Stimulated activated CD4-positive, alpha-beta T cell treated with anti-CD3 and anti-CD28 coated beads, Interleukin-1b, Interleukin-23, amount 100 ng/mL, for 4 hours (primary cell): ENCODE measurements at places on chromosomes 6 and 20.

DNA sequence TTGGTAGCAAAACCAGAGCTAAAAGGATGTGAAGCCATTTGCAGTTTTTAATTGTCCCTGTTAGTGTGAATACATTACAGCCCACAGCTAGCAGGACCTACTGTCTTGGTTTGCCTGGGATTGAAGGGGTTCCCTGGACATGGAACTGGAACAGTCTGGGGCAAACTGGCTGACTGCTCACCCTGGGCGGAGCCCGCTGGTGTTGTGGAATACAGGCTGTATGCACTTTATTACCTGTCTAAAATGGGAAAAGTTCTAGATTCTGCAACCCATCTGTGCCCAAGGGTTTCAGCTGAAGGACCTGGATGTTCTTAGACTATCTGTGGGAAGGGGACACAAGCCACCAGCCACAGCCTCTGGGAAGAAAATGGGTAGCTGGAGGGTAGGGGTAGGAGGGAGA is 12.2 kb upstream of the CDKN1A start:
- DNase-seq, result no peak

DNA sequence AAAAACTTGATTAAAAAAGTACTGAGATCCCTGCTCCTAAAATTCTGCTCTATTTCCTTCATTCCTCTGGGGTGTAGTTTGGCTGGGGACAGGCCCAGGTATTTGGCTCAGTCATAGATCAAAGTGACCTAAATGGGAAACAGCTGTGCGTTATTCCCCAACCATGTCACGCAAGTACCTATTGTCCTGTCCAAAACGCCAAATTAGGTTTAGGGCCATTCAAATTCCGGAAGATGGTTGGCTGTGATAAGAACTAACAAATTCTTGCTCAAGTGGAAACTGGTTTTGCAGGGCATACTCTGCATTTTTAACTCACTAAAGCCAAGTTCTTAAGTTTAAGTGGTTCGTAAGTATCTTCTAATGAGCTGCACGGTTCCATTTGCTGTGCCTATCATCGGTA is 147.6 kb upstream of the TMEM170B start:
- DNase-seq, result no peak

- DNase-seq, result no peak
Observed at GRCh38 chr6:158205169-158205944, 37.2 kb downstream of the GTF2H5 start.

DNA sequence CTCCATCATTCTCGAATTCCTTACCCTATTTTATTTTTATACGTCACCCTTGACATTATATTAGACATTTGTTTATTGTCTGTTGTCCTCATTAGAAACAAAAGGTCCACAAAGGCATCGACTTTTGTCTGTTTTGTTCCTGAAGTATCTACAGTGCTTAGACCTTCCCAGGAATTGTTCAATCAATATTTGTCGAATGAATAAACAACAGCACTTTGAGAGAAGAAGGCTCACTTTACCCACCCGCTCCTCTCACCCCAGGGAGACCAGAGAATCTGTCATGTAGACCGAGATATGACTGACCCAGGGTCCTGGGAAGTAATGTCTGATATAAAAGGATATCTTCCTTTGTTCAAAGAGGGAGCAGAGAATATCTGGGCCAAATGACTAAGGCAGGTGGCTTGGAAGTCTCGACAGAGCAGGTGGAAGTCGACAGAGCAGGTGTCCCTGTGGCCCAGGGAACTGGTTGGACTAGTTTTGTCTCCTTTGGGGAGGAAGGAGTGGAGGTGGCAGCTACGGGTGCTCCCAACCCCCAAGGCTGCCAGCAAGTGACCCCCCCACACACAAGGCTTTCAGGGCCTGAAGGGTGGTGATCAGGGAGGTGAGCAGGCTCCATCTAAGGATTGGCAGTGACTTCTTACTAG is 14.8 kb upstream of the CHMP4B start:
- no peak for DNase-seq

DNA sequence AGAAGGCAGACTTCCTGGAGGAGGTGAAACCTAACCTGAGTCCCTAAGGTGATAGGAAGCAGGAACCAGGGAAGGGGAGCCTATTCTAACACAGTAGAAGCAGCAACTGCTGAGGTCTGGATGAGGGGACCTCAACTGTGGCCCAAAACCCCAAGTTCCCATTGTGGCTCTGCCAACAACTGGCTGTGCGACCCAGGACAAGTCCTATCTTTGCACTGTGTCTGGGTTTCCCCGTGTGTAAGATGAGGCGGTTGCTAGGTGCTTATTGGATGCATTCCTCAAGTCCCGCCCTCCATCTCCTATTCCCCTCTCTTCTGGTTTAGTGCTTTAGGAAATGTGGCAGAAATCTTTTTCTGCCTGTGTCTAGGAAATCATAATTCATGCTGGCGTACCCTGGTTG is 52.2 kb upstream of the TTPAL start:
- DNase-seq, result no peak

- DNase-seq, result no peak
Observed at GRCh38 chr20:48631114-48632016, 196.4 kb downstream of the PREX1 start.

- DNase-seq, result no peak
Observed at GRCh38 chr6:96795481-96795880, 41.8 kb downstream of the GPR63 start.

GRCh38 chr20:1700990-1701389 is 43.4 kb upstream of the SIRPG start:
- DNase-seq, result no peak

DNA sequence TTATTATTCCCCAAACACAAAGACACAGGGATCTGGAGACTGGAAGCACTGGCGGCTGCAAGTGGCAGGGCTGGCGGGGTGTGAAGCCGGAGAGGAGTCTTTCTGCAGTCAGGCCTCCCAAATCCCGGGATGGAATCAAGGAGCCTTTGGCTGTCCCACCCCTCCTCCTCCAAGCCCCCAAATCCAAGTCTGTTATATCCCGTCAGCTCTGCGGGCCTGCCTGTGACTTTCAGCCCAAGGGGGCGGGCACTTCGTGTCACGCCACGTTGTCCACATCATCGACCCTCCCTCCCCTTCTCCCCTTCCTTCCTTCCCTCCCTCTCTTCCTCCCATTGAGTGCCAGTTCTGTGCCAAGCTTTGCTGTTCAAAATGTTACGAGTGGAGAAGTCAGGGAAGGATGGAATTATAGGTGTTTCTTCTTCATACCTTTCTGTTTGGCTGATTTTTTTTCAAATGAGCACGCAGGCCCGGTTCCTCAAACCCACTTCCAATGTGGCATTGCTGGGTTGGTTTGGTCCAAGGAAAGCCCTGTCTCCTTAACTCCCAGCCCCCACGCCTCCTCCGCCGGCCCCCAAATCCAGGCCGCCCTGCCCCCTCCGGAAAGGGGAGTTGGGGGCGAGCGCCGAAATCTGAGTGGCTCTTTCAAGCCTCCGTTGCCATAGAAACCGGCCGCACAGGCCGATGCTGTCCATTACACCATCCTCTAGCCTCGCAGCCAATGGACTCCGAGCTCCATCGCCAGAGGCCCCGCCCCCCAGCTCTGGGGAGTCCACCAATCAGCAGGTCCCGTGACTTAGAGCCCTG is 12.7 kb downstream of the ZCCHC3 start:
- peak; percentile 56 for DNase-seq

GRCh38 chr6:25564943-25565342 is 87.1 kb upstream of the SCGN start:
- DNase-seq, result no peak

DNA sequence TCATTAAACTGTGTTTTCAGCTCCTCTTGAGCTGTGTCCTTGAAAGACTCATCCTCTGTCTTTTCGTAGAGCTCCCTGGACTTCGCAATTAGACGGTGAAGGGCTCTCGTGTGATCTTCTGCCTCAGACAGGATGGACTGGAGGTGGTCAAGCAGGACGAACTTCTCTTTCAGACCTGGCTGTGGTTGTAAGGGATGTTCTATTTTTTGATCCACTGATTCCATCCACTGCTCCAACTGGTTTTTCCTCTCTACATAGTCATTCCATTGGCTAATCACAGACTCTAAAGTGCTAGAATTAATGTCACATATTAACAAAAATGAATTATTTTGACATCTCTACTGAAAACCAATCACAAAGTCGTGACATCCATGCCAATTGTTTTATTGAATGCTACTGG is 250.1 kb downstream of the SYNE1 start:
- no peak for DNase-seq

DNA sequence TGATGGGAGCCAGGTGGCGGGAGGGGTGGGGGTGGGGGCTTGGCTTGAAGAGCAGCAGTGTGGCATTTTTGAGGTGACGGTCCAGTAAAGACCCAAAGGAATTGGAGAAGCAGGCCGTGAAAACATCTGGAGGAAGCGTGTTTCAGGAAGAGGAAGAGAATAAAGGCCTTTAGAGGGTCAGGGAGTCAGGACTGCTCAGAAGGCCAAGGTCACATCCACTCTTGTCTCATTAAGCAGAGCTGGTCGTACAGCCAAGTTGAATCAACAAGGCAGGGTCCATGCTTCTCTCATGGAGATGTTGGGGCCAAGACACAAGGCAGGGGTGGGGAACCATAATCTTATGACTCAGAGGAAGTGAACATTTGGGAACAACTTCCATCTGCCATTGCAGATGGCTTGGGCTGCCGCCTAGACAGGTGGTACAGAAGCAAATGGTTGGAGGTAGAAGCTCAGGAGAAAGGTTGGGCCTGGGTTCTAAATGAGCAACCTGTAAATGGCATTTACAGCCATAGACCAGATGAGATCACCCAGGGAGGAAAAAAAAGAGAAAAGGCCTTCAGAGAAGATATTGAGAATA is 179.6 kb downstream of the TTLL2 start:
- DNase-seq, result no peak

- DNase-seq, result no peak
Observed at GRCh38 chr6:154289818-154290508, 66.6 kb downstream of the IPCEF1 start.

DNA sequence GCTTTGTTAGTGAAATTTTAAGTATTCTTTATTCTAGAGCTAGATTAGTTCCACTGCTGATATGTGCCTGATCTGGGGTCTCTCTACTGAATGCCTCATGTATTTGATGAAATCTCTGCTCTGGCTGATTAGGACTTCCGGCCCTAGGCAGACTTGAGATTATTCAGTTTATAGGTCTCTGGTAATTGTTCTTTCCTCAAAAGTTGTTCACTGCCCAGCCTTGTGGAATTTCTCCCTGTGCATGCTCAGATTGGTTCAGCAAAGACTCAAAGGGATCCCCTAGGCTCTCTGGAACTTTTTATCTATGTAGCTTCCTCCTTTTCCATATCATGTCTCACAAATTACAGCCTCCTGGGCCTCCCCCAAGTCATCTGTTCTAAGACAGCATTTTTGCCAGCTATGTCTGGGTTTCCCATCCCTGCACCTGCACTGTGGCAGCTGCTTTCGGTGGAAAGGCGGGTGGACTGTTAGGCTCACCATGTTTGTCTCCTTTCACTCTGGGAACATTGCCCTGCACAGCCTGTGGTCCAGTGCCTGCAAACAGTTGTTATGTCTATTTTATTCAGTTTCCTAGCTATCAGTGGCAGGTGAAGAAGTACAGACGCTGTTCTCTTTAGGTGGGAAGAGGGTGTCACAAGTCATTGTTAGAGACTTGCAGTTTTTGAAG is 73.7 kb downstream of the RPP40 start:
- DNase-seq, result no peak

DNA sequence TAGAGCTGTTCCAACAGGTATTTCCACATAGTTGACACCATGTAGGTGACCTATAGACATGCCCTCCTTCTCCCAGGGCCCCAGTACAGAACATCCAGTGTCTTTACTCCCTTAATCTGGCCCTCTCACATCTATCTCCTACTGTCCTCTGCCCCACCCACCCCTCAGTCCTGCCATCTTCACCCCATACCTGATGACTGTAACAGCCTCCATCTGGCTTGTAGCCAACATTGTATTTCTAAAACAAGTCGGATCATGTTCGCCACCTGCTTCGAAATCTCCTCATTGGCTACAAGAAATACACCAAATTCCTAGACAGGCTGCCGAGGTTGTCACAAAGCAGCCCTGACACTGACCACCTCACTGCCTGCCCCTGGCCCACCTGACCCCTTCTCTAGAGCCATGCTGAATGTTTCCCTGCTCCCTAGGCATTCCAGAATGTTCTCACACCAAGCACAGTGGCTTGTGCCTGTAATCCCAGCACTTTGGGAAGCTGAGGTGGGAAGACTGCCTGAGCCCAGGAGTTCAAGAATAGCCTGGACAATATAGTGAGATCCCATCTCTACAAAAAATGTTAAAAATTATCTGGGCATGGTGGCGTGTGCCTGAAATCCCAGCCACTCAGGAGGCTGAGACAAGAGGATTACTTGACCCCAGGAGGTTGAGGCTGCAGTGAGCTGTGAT is 6.0 kb downstream of the ZC3H12D start:
- DNase-seq, result no peak

GRCh38 chr20:640674-641515 is 12.1 kb downstream of the SRXN1 start:
- no peak for DNase-seq

GRCh38 chr6:13413466-13413862 is 73.9 kb downstream of the GFOD1 start:
- no peak for DNase-seq

DNA sequence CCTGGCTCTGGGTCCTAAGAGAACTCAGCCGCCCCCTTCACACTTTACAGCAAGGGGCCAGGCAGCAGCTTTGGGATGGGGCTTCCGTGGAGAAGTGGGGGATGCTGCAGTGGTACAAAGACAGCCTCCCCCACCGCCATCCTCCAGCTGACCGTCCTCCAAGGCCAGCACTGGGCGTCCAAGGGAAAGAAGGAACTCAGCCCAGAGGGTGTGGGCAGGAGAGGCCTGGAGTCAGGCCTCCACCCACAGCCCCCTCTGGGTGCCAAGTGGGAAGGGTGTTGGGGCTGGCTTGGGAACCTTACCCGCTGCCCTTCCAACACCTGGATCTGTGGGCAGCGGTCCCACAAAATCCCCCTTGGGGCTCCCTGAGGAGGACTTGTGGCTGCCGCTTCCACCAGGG is 13.1 kb downstream of the STMN3 start:
- no peak for DNase-seq

DNA sequence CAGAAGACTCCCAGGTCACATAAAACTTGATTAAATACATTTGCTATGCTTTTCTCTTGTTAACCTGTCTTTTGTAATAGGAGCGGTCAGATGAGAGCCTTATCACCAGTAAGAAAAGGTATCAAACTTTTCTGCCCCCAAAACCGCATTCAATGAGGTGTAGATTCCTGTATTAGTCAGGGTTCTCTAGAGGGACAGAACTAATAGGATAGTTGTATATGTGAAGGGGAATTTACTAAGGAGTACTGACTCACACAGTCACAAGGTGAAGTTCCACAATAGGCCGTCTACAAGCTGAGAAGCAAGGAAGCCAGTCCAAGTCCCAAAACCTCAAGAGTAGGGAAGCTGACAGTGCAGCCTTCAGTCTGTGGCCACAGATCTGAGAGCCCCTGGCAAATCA is 32.7 kb downstream of the PTPRK start:
- no peak for DNase-seq

DNA sequence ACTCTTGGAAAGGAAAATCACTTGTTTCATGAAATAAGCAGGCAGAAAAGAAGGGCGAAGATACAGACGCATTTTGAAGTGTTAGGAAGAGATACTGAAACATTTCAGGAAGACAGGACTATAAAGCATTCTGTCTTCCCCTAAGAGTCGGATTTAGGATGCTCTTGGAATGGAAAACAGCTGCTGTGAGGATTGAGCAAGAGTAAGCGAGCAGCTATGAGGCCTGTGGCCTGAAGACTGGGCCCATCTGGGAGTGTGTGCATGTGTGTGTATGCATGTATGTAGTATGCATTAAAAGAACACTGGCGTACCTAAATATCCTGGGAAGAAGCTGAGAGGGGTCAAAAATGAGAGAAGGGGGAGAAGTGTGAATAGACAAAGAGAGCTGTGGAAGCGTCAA is 83.6 kb downstream of the SIM1 start:
- no peak for DNase-seq

- no peak for DNase-seq
Observed at GRCh38 chr6:136129365-136129764, 120.7 kb downstream of the MTFR2 start.

GRCh38 chr20:9507544-9508239 is 6.7 kb upstream of the LAMP5 start:
- no peak for DNase-seq
